ENCODE measurements at places on chromosomes 2 and 18.

GRCh38 chr2:191666732-191667131 lies 11.2 kb upstream of the NABP1 start:
- no peak for DNase-seq

DNA sequence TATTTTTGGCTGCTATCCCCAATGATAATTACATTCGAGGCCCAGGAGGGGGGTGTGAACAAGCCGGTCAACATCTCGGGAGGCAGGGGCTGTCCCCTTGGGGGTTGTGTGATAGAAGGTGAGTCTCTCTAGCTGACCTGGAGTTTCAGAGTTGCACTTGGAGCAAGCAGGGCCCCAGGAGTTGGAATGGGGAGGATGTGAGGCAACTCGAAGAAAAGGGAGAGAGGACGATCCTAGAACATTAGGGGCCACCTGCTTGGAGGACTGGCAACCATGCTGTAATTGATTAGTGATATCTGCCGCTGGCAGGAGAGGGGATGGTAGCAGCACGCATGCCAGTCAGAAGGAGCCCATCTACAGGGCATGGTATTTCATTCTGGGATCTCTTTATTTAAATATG lies 122.6 kb downstream of the CTIF start:
- no peak for DNase-seq

DNA sequence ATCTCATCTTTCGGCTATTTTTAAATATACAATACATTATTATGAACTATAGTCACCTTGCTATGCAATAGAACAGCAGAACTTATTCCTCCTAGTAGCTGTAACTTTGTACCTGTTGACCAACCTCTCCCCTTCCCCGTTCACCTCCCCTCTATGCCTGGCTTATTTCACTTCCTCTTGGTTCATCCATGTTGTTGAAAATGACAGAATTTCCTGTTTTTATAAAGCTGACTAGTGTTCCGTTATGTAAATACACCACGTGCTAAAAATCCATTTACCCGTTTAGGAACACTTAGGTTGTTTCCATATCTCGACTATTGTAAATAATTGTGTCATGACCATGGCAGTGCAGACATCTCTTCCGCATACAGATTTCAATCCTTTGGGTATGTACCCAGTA lies 10.3 kb downstream of the ALPI start:
- no peak for DNase-seq

GRCh38 chr2:235841863-235842262 lies 326.3 kb downstream of the GBX2 start:
- DNase-seq, result no peak

GRCh38 chr2:24985511-24985910 lies 13.8 kb upstream of the DNAJC27 start:
- DNase-seq, result no peak

DNA sequence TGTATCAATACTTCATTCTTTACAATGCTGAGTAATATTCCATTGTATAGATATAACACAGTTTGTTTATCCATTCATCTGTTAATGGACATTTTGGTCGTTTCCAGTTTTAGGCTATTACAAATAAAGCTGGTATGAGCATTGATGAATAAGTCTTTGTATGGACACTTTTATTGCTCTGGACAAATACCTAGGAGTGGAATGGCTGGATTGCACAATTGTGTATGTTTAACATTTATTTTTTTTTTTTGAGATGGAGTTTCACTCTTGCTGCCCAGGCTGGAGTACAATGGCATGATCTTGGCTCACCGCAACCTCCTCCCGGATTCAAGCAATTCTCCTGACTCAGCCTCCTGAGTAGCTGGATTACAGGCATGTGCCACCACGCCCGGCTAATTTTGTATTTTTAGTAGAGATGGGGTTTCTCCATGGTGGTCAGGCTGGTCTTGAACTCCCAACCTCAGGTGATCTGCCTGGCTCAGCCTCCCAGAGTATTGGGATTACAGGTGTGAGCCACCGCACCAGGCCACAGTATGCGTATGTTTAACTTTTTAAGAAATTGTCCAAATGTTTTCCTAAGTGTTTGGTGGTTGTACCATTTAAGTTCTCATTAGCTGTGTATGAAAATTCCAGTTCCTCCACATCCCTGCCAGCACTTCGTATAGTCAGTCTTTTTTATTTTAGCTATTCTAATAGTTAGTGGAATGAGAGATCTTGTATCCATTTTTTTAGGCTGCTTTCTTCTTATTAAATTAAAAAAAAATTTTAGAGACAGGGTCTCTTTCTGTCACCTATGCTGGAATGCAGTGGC lies 194.9 kb upstream of the HAAO start:
- DNase-seq, result no peak

DNA sequence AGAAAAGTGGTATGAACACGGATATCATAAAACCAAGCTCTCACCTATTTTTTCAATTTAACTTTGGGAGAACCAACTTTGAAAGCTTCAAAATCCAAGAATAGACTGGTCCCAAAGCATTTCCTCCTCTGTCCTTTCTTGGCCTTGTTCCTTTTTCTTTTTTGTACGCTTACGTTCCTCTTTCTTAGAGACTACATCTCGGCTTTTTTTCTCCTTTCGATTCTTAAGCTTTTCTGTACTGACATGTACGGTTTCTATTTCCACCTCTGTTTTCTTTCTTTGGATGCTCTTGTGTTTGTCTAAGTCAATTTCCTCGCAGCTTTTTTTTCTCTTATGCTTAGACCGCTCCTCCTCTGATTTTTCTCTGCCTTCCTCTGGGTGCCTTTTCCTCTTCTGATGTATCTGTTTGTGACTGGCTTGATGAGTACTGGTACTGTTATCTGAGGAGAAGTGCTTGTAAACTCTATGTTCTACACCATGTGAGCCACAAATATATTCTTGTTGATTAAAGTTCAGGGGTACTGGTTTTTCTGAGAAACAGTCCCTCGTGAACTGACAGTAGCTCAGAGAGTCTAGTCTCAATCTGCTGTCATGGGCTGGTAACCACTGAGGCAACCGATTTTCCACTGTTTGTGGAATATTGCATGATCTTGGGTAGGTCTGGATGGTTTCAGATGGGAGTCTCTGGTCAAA lies 11.5 kb upstream of the RNU2-63P start:
- DNase-seq, result no peak

- DNase-seq, result no peak
Observed at GRCh38 chr2:237064203-237065070, 21.3 kb upstream of the COPS8 start.

DNA sequence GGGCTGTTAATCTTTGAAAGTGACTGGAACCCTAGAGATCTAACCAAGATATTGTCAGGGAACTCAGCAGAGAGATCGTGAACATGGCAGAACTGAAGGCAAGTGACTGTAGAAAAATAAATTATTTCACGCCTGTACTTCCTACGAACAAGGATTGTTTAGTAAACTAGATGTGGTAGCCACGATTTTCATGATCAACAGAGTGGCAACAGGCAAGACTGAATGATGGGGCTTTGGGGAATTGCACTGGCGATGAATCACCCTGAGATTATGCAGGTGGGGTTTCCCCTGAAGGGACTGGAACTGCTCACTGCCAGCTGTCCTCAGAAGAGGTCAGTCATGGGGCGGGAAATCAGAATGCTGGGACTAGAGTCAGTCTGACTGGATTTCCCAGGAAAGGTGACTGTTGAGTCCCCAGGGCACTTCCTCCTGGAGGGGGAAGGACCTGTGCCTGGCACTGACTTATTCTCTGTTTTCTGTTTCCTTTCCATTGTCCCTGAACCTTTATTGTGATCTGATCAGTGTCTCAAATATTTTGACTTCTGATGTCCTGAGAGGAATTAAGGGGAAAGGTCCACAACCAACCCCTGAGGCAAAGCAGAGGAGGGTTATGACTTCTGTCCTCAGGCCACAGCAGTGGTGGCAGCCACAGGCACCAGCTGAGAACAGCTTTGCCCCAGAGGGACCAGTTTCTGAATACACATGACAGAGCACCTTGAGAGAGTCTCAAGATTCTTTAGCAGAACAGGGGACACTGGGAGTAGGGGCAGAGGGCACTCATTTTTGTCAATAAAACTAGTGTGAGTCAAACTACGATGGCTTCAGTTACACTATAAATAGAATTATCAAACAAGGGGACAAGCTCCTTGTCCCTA lies 70.0 kb downstream of the NAB1 start:
- DNase-seq, result peak; percentile 58

DNA sequence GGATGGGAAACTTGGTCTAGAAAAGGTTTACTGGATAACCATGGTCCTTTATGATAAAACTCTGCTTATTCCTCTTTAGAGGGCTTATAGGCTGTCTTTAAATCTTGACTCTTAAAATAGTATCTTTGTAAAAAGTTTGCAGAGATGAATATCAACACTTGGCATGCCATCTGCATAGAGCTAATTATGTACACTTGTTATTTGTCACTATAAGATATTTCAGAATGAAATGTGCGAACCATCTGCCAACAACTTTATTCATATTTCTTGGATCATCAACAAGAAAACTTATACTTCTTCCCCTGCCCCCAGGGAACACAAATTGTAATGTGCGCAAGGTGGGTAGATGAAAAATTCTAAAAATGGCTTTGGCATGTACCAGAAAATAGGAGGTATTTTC lies 653.0 kb upstream of the CHAC2 start:
- no peak for DNase-seq

All from glomerular endothelial cell (primary cell).